Activated gamma-delta T cell (primary cell): ENCODE measurements at places on chromosomes 16 and 17.

DNA sequence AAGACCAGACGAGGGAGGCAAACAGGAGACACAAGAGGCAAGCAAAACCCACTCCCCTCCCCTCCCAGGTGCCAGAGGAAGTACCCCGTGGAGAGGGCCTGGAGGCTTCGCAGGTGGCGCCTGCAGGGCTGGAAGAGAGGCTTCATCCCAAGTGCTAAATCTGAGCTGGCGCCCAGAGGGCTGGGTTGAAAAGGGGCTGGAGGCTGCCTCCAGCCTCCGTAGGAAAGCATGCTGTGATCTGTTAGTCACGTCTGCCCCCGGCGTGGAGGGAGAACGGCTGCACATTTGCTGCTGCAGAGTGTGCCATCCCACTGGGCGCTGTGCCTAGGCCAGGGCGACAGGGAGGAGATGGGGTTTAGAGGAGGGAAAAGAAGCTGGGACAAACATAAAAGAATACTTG, 16.9 kb downstream of the RPH3AL start:
- DNase-seq, result no peak

DNA sequence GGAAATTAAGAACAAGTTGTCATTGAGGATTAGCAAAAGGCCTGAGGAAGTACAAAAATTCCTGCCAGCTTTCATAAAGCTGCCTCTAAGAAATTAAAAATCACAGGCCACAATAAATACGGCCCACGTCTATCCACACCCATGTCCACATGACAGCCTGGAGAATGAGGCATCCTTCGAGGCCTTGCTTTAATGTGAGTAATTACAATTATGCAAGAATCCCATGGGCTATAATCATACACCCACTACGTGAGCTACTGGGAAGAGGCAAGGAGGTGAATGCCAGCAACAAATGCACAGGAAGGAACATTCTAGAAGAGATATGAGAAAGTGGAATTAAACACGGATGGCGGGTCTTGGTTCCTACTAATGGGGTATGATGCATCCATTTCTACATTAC, 65.4 kb upstream of the ZFHX3 start:
- DNase-seq, result no peak

DNA sequence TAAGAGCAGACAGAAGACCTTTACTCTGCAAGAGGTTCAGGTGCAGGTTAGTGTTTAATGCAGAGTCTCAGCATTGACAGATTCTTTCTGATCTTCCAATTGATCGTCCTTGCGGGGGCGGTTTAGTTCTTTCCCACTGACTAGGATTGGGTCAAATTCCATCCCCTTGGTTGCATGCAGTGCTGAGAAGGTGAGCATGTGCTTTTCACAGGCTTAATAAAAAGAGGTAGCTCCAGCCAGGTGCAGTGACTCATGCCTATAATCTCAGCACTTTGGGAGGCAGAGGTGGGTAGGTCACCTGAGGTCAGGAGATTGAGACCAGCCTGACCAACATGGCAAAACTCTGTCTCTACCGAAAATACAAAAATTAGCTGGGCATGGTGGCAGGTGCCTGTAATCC, 7.5 kb upstream of the ITGAD start:
- no peak for DNase-seq

DNA sequence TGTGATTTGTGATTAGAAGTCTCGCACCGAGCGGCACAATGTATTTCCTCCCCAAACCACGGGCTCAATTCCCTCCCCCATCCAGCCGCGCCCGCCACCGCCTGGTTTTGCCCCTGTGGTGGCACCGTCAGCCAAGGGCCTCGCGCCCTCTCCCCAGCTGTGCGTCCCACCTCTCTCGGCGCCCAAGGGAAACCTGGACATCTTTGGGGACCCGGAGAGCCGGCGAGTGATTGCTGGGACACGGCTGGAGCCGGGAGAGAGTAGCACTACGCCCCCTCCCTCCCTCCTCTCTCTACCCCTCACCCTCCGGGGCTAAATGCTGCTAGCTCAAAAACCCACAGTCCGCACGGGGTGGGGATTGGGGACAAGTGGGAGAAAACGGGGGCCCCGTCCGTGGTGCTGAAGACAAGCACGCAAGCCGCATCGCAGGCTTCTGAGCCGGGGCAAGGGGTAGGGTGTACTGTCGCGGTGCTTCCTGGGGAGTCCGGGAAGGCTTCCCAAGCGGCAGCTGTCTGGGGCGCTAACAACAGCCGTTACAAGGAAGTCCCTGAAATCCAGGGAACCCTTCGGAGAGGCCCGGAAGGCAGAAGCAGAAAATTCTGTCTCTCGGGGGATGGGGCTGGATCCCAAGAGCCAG, 1.4 kb downstream of the CBLN1 start:
- no peak for DNase-seq

DNA sequence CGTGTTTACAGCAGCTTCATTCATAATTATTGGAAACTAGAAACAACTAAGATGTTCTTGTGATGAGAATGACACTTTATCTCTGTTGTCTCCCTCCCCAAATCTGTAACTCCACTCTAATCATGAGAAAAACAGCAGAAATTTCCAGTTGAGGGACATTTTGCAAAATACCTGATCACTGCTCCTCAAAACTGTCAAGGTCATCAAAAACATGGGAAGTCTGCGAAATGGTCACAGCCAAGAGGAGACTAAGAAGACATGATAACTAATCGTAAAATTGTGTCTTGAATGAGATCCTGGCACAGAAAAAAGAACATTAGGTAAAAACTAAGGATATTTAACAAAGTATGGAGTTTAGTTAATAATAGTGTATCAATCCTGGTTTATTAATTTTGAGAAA, 204.2 kb downstream of the CYLD start:
- DNase-seq, result no peak

DNA sequence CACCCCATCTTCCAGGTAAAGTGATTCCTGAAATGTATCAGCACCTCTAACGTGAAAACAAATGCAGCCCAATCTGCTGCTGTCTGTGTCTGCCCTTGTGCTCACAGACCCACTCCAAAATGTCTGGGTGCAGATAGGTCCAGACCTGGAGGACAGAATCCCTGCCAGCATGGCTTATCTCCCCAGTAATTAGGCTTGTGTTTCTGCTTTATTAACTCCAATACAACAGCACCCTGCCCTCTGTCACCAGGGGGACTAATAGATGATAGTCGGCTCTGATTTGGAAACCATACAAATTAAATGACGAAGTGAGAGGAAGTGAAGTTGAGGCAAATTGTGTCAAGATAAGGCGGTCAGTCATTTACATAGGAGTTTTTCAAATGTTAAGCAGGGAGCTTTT, 608.3 kb upstream of the SALL1 start:
- DNase-seq, result no peak
